ENCODE measurements at places on chromosomes 6 and 20. TPM values are rescaled to one million over a fixed set of nuclear protein-coding genes. Genes with fewer than 3 reads are reported as not detected.

DYNLT2 gene
- total RNA-seq: 1.4 TPM

KCNK5 gene
- 26.9 TPM for total RNA-seq

NKAPL gene
- 0.25 TPM for total RNA-seq

SCGN gene
- total RNA-seq: 8.1 TPM

CD93 gene
- total RNA-seq: 20.3 TPM

C6orf118 gene
- total RNA-seq: not detected

ZNF217 gene
- 45.7 TPM for total RNA-seq

FAM83D gene
- total RNA-seq: 32.6 TPM

TIAM2 gene
- 5.1 TPM for total RNA-seq

ENPP1 gene
- total RNA-seq: 12.6 TPM

MOG gene
- total RNA-seq: not detected

SRMS gene
- total RNA-seq: 0.32 TPM

RAET1L gene
- 0.24 TPM for total RNA-seq

BANF2 gene
- total RNA-seq: not detected

KCNQ2 gene
- total RNA-seq: 0.19 TPM

TMEM151B gene
- total RNA-seq: 0.19 TPM

GPLD1 gene
- total RNA-seq: 0.88 TPM

FOXS1 gene
- total RNA-seq: 0.20 TPM

FRK gene
- 27.1 TPM for total RNA-seq

ULBP1 gene
- not detected for total RNA-seq

NKAIN2 gene
- total RNA-seq: not detected

OPN5 gene
- not detected for total RNA-seq

LAMA4 gene
- total RNA-seq: 15.8 TPM

PTCRA gene
- not detected for total RNA-seq

GSTA3 gene
- not detected for total RNA-seq

CST7 gene
- 0.47 TPM for total RNA-seq

TRIM40 gene
- 17.0 TPM for total RNA-seq

SLC12A5 gene
- total RNA-seq: 0.96 TPM

CLIC5 gene
- 74.9 TPM for total RNA-seq

FILIP1 gene
- 0.57 TPM for total RNA-seq

MUC22 gene
- total RNA-seq: not detected

SPTLC3 gene
- 12.5 TPM for total RNA-seq

CLPSL1 gene
- total RNA-seq: not detected

ANKRD66 gene
- total RNA-seq: not detected

PTK6 gene
- 69.0 TPM for total RNA-seq

SLC17A1 gene
- total RNA-seq: not detected

SEL1L2 gene
- not detected for total RNA-seq

OR2J3 gene
- not detected for total RNA-seq

ANGPT4 gene
- not detected for total RNA-seq

COX4I2 gene
- total RNA-seq: 0.52 TPM

LY6G6F gene
- total RNA-seq: not detected

SEC63 gene
- total RNA-seq: 65.3 TPM

NOX3 gene
- total RNA-seq: not detected

Measured in colonic mucosa (tissue), 4 donors.